Osteoblast (primary cell): ENCODE measurements at places on chromosomes 13 and 19.

- no peak for DNase-seq
Measured at GRCh38 chr13:97460853-97461252, 26.9 kb downstream of the RAP2A start.

DNA sequence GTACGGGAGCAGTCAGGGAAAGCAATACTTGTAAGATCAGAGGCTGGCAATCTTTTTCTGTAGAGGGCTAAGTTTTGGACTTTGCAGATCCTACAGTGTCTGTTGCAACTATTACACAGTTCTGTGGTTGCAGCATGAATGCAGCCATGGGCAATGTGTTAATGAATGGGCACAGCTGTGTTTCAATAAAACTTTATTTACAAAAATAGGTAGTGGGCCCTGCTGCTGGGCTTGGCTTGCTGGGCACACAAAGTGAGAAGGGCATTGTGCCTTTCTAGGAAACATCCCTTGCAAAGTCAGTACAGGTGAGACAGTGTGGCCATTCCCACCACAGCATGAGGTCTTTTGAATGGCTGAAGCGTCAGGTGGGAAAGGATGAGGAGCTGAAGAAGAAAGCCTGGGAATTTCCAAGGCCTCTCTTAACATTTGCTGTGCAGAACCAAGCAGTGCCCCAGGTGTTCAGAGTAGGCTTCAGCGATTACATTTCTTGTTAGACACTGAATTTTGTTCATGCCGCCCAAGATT, 9.1 kb downstream of the KL start:
- no peak for DNase-seq

GRCh38 chr13:47237571-47237970, 340.7 kb upstream of the HTR2A start:
- DNase-seq, result no peak

DNA sequence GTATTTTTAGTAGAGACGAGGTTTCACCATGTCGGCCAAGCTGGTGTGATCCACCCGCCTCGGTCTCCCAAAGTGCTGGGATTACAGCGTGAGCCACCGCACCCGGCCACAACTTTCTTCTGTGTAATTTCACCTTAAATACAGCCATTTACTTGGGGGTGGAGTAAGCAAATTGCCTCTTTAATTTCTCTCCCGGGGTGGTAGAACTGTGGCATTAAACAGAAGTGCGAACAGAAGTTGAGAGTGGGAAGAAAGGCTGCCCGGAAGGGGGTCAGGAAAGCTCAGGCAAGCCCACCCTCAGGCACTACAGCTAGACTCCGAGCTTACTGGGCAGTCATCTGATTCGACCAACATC, 475 bp upstream of the DNAJC15 start:
- no peak for DNase-seq

DNA sequence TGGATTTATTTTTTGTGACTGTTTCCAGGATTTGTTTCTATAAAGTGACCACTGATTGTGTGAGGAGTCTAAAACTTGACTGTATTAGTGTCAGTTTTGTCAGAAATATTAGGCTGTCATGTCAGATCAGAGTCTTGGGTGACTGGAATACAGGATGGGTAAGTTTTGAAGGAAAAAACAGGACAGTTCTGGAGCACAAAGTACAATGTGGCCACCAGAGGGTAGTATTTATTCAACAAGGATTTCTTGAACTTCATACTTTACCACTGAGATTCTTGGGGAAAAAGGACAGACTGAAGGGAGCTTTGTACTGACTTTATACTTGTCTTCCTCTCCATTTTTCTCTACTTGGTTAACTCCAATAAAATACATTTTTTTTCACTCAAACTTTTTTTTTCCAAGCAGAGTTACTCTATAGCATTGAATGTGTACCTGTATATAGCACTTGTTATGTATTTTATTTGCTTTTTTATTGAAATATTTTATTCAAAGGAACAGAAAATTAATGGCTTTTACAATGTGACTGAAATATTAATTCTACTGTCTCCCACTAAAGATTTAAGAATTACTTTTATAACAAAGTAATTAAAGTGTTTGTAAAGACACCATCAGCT, 51.1 kb downstream of the LMO7 start:
- no peak for DNase-seq

DNA sequence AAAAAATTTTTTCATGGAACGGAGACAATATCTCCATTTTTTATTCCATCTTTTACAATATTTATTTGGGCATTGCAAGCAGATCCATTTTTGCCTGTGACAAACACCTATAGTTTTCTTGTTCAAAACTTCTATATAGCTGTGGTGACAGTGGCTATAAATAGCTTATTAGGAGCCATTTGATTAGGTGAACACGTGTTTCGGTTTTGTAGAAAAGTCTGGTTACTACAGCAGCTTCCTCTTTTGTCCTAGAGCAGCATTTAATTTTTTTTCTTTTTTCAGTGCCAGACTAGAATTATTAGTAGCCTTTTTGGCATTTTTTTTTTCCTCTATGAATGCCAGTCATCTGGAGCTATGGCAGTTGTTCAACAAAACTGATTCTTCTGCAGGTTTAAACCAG, 123.5 kb downstream of the RXFP2 start:
- DNase-seq, result no peak

DNA sequence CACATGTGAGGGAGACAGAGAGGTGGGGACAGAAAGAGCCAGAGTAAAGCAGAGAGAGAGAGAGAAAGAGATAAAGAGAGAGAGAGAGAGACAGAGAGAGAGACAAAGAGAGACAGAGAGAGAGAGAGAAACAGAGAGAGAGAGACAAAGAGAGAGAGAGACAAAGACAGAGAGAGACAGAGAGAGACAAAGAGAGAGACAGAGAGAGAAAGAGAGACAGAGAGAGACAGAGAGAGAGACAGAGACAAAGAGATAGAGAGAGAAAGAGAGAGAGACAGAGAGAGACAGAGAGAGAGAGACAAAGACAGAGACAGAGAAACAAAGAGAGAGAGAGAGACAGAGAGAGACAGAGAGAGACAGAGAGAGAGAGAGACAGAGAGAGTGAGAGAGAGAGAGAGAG, 4.2 kb upstream of the TTYH1 start:
- DNase-seq, result no peak

GRCh38 chr13:76533251-76533650, 353.0 kb downstream of the KCTD12 start:
- DNase-seq, result no peak

GRCh38 chr19:10294368-10294697, 4.6 kb downstream of the ICAM5 start:
- DNase-seq, result peak; percentile 87

GRCh38 chr13:50800091-50800739, 43.3 kb downstream of the DLEU7 start:
- no peak for DNase-seq

- DNase-seq, result no peak
Measured at GRCh38 chr13:67651908-67652465, 421.9 kb upstream of the PCDH9 start.

DNA sequence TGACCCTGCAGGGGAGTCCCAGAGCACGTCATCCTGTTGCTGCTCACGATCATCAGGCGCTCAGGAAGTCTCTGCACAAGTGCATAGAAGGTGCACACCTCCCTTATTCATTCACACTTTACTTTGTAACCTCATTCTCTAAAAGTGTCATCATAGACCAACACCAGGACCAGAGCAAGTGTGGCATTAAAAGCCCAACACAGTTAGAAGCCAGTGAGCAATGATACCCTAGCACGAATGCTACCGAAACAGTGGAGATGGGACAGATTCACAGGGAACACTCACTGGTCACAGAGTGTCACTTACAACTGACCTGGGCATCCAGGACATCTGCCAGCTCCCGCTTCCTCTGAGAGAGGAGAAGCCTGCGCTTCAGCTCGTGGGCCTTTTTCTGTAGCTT, 17.0 kb downstream of the HAUS8 start:
- DNase-seq, result peak; percentile 62

DNA sequence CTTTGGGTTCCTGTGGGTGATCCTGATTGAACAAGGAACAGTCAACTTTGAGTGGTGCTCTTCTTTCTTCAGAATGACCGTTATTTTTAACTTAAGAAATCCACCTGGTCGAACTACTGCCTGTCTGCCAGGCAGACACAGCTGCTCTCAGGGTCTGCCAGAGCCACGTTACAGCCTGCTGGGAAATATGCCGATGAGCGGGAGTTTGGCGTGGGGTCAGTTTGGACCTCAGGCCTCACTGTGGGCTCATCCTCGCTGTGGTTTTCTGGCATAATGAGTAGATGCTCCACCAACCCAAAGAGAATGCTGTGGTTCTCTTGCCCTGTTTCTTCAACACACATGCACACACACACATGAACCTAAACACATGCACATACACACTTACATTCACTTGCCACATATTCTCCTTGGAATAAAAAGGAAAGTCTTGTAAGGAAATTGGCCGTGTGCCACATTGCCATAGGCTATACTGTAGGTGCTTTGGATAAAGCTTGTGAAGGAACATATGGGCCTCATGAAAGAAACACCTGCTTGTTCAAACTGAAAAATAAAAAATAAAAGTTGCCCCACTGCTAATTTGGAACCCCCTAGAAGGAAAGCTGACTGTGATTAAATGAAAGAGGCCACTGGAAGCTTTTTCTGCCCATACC, 598.7 kb upstream of the KLF12 start:
- DNase-seq, result no peak

- DNase-seq, result no peak
Measured at GRCh38 chr13:21364916-21365315, 94.2 kb downstream of the ZDHHC20 start.

- DNase-seq, result no peak
Measured at GRCh38 chr19:17156947-17157302, 58.2 kb upstream of the USE1 start.

DNA sequence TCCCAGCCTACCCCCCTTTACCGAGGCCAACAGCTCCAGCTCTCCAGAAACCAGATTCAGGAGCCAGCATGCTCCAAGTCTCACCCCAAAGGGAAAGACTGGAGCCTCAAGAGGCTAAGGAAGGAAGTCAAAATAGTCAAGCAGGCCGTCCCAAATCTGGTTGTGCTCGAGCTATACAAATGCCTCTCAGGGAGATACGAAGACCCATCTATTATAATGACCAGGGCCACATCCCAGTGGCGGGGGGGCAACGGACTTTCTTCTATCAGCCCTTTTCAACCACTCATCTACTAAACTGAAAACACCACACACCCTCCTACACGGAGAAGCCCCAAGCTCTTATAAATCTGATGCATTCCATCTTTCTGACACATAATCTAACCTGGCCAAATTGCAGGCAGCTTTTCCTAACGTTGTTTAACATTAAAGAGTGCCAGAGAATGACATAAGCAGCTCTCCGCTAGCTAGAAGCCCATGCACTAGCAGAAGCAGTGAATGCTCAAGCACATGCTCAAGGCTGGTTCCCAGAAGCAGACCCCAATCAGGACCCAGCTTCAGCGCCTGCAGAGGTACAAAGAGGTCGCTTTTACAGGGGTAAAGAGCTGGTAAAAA, 104.6 kb upstream of the ZNF98 start:
- DNase-seq, result no peak

GRCh38 chr13:27966641-27967202, 2.4 kb downstream of the CDX2 start:
- peak; percentile 86 for DNase-seq

DNA sequence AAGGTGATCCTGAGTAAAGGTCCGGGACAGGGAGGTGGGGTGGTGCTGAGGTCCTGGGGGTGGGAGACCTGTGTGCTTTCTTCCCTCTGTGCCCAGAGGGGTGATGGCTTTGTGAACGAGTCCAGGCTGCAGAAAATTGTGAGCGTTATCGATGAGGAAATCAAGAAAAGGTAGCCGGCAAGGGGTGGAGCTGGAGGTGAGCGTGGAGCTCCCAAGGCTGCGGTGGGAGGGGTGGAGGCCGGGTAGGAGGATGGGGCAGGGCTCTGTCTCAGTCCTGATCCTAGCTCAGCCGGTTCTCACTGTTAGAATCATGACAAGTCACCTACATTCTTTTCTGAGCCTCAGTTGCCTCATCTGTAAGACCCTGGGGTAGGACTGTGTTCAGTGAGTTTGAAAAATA, 4.0 kb downstream of the SELENOV start:
- DNase-seq, result no peak

DNA sequence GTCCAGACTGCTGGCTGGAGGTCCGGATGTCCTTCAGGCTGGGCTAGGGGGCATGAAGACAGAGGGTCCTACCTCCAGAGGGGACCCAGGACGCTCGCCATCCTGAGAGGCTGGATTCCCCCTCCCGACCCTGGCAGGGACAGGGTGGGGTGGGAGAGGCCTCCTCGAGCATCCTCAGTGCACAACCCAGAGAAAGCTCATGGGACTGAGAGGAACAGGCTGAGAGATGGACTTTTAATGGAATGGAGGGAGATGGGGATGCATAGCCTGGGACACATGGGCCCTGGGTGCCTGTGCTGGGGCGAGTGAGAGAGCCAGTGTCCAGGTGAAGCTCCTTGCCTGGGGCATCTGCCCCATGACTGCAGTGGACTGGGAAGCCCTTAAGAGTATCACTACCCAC, 3.1 kb downstream of the ACTL9 start:
- DNase-seq, result peak; percentile 63

DNA sequence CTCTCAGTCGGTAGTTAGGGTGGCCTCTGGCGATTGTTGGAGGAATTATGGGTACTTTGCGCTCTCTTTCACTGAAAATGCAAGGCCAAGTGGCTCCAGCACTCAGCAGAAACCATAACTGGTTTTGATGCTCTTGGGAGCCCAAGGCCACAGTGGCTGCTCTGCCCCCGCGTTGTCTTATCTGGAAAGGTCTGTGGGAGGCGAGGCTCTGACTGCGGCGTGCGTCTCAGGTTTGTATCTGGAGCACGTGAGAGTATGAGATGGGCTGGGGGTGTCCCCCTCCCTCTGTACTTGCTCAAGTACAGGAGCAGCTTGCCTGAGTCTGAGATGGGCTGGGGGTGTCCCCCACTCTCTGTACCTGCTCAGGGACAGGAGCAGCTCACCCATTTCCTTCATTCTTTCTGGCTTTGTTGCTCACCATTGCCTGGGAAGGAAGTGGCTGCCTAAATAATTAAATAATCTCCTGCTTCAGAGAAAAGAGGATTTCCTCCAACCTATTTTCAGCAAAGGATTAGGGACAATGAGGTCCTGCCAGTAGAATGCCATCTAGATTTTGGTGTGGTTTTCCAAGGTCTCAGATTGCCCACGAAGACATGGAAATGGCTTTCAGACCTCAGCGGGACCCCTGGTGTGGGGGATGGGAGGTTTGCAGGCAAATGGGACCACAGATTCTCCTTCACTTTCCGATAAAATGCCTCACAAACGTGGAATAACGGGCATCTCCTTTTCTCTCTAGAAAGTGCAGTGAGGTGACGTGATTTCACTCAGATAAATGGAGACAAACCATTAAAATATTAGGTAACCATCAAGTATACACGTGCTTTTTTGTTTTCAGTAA, 14.7 kb downstream of the ATP11A start:
- peak; percentile 39 for DNase-seq

- peak; percentile 94 for DNase-seq
Measured at GRCh38 chr19:15629003-15629880, 11.5 kb upstream of the CYP4F3 start.

DNA sequence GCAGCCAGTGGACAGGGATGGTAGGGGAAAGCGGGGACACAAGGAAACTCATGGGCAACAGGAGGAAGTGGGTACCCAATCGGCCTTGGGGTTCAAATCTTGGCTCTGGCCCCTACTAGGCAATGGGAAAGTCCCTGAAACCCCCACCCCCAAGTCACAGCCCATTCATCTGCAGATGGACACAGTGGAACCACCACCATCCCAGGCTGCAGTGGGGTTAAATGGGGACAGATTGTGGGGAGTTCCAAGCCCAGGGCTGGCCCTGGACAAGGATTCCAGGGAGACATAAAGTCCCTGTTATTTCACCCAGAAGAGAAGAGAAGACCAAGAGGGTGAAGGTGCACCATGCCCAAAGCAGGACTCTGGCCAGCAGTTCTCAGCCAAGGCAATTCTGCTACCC, 48.5 kb downstream of the CPAMD8 start:
- no peak for DNase-seq
